Islet precursor cell (in vitro differentiated cells): ENCODE measurements at places on chromosomes 12 and 14.
A peak's percentile ranks its signal among the peaks of the same experiment; 100 is the strongest.

DNA sequence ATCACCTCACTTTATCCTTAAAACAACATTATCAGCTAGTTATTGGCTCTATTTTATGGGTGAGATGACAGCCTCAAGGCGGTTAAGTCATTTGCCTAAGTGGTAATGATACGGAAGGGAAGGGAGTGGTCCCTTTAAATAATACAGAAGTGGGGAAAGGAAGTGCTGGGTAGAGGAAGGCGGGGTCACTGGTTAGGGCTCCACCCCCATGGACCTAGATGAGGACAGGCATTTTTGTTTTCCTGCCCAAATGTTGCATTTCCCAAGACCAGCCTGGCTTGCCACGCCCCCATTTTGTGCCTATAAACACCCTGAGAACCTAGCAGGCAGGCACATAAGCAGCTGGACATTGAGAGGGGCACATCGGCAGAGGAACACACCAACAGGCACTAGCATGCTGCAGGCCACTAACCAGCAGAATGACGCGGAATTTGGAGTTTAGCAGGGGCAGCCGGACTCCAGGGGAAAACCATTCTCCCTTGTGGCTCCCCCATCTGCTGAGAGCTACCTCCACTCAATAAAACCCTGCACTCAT is 100.9 kb downstream of the EPS8 start:
- peak; percentile 54 for DNase-seq

- DNase-seq = no peak
Measured at GRCh38 chr12:127245437-127245836, 1021.5 kb upstream of the TMEM132C start.

GRCh38 chr14:104795781-104796686 is 486 bp upstream of the AKT1 start:
- DNase-seq = peak; percentile 62

- no peak for DNase-seq
Measured at GRCh38 chr14:76810953-76811400, 1.7 kb downstream of the ANGEL1 start.

GRCh38 chr12:109125791-109126190 is 9.4 kb downstream of the ACACB start:
- no peak for DNase-seq

GRCh38 chr12:54376596-54376995 is 7.9 kb downstream of the ZNF385A start:
- no peak for DNase-seq

- DNase-seq = peak; percentile 71
Measured at GRCh38 chr14:50830044-50830931, 674 bp downstream of the NIN start.

DNA sequence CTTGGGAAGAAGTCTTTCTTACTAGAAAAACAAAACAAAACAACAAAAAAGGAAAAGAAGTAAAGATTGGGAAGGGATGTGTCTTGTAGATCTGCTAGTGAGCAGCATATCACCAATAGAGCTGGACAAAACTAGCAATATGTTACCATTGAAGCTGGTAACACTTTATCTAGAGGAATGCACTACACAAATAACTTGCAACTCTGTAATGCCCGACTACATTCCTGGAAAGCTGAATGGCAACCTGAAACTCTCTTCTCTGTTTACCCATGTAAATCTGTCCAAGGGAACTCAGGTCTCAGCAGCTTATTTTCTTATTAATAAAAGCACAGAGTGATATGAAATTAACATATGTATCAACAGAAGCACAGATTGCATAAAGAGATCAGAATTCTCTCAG is 624.4 kb downstream of the KCNH5 start:
- no peak for DNase-seq

DNA sequence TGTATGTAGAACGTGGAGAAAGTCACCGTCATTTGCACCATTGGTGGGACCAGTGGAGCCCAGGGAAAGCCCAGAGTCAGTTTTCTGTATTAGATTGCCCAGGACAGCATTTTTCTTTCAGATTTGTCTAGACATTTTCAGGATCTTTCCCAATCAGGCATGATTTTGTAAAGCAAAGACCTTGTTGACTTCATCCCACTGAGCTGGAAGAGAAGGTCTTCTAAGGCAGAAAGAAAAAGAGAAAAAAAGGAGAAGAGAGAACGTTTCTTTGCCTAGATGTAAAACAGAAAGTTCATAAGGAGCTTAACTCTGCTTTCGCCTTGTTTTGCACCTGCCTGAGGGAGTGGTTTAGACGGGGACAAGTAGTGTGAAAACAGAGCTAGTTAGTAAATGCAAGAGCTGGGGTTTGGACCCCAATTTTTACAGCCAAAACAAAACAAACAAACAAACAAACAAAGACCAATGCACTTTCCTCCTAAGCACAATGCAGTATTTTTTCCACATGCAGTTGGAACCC is 273.1 kb downstream of the ZFP36L1 start:
- no peak for DNase-seq

GRCh38 chr14:103028161-103028767 is 29.1 kb downstream of the CDC42BPB start:
- no peak for DNase-seq

GRCh38 chr14:79407572-79407971 is 803.7 kb downstream of the DIO2 start:
- peak; percentile 86 for DNase-seq

DNA sequence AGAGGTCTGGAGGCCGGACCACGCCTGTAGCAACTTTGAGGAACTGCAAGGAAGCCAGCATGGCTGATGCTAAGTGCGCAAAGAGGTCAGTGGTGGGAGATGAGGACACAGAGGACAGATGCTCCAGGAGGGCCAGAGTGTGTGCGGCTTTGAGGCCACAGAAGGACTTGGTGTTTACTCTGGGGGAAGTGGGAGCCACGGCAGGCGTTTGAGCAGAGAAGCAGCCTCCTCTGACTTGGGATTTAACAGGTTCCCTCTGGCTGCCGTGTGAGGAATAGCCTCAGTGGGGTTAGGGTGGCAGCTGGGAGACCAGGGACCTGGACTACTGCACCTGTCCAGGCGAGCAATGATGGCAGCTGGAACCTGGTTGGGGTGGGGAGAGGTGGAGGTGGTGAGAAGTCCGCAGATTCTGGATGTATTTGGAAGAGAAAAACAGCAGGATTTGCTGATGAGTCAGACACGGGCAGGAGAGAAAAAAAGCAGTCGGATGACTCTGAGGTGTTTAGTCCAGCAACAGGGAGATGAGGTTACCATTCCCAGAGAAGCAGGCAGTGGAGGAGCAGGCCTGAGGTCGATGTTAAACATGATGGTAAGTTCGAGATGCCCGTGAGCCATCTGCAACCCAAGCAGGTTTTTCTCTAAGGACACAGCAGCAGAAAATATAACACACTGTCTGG is 143.5 kb downstream of the SCARB1 start:
- peak; percentile 84 for DNase-seq

DNA sequence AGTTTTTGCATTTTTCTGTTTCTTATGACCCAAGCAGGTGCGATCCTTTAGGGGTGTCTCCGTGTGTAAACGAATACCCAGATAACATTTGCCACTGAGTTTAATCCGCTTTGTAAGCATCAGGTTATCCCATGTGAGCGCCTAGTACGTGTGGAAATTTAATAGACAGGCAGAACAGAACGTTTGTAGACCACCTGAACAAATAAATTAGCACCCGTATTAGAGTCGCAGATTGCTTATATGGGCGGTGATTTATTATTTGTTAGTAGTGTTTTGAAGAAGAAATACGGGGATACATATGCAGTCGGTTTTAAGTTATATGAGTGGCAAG is 325 bp downstream of the C12orf60 start:
- no peak for DNase-seq
